ENCODE measurements at places on chromosomes 1 and 21.

- peak; percentile 83 for DNase-seq
Observed at GRCh38 chr1:8217011-8217711, 100.8 kb upstream of the SLC45A1 start.

GRCh38 chr1:44994309-44994898 lies 8.0 kb upstream of the EIF2B3 start:
- DNase-seq: no peak

DNA sequence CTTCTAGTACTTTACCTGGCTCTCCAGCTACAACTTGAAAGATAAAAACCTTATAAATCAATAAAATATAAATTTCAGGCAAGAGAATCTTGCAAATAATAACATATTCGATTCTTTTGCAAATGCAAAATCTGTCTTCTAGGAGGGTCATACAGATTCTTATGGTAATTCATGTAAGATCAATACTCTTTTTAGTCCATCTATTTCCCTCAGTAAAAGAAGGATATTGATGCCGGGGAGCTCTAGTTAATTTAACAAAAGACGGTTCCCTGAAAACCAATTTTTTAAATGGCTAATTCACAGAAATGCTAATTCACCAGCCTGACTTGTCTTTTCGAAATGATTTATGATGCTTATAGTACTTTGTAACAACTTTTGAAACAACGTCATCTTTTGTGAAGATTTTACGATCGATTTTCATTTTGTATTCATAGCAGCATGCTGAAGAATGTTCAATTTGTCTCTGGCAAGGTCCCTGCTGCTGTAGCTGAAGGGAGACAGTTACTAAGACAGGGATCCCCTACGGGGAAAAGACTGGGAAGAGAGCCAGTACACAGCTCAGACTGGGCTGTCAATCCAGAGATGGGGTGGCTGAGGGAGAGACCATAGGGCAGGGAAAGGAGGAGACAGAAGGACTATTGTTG lies 90.6 kb upstream of the SPAG17 start:
- no peak for DNase-seq

GRCh38 chr1:31031330-31032143 lies 34.0 kb downstream of the PUM1 start:
- DNase-seq: no peak

GRCh38 chr1:91555074-91555730 lies 54.6 kb downstream of the CDC7 start:
- DNase-seq: no peak

DNA sequence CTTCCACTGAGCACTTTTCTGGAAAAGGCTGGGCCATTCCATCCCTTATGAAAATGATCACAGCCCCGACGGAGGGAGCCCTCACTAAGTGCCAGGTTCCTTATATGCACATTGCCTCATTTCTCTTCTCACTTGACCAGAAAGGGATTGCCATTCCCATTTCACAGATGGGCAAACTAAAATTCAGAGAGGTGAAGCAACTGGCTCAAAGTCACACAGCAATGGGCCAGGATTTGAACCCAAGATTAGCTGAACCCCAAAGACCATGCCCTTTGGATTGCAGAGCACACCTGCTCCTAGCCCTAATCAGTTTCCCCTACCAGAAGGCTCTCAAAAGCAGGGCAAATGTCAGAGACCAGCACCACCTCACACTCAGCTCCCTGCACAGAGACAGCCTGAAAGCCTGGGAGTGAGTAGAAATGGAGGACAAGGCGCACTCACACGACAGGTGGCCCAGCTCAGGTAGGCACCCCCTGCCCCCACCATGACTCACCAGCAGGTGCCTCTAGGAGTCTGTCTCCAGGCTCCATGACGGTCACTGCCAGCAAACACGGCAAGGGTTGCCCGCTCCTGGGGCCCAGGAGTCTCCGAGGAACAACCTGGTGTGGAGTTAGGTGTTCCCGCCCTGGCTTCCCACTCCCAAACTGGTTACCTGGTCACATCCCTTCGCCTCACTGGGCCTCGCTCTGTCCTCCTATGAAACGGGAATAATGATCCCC lies 21.7 kb downstream of the SDC3 start:
- DNase-seq: no peak

DNA sequence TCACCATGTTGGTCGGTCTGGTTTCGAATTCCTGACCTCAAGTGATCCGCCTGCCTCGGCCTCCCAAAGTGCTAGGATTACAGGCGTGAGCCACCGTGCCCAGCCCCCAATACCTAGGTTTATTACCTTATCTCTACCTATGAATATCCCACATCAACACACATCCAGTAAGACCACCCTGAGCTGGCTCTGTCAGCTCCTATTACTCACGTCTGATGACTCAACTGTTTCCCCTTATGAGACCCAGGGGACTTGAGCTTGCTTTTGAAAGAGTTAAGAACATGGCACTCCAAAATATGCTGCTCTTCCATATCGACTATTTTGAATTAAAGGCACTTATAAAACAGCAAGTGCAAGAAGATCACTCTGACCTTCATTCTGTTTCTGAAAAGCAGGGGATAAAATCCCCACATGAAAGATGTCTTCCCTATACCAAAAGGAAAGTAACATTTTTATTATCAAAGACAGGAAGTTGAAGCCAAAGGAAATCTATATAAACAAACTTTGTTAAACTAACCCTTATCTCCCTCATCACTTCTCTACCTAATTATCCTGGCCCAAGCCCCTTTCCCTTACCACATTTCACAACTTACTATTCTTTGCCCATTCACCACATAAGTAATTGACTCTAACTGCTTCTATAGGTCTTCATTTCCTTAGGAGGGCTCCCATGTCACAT lies 41.3 kb upstream of the OSBPL9 start:
- no peak for DNase-seq

DNA sequence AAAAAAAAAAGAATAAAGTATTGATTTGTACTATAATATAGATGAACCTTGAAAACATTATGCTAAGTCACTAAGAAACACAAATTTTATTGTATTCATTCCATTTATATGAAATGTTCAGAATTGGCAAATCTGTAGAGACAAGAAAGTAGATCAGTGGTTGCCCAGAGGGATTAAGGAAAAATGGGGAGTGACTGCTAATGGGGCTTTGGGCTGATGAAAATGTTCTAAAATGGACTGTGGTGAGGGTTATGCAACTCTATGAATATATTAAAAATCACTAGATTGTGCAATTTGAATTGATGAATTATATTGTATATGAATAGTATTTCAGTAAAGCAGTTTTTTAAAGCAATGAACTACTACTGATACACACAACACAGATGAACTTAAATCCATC lies 10.0 kb downstream of the GDAP2 start:
- DNase-seq: no peak

DNA sequence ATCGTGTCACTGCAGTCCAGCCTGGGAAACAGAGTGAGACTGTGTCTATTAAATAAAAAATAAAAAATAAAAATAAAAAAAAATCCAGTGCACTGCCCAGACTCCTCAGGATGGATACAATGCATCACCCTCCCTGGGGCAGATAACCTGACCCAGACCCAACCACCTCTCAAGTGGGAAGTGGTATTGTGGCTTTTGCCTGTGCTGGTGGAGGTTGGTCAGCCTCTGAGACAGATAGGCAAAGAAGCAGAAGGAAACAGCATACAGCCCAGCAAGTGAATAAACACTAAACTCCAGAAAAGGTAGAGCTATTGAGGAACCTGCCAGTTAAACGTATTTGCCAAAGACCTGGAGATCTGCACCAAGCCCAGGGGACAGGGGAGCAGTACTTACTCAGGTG lies 22.0 kb downstream of the HHIPL2 start:
- no peak for DNase-seq

DNA sequence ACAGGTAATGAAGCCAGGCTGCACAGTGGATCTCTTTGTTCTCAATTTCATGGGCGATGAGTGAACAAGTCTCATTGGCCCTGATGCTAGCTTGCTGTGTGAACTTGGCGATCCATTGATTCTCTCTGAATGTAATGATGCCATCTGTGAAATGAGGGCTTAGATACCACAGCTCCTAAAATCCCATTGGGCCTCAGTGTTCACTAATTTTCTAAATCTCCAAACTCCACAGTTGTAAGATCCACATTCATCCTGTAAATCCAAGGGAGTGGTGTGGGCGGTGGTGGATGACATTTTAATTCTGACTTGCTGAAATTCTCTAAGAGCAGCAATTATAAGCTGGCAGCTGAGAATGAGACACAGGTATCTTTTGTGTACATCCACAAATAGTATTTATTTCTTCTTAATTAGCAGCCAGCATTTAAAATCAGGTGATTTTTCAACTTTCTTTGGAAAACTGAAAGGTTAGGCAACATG lies 9.6 kb upstream of the ACTL8 start:
- no peak for DNase-seq

- no peak for DNase-seq
Observed at GRCh38 chr1:204826970-204827369, 43.7 kb upstream of the NFASC start.

DNA sequence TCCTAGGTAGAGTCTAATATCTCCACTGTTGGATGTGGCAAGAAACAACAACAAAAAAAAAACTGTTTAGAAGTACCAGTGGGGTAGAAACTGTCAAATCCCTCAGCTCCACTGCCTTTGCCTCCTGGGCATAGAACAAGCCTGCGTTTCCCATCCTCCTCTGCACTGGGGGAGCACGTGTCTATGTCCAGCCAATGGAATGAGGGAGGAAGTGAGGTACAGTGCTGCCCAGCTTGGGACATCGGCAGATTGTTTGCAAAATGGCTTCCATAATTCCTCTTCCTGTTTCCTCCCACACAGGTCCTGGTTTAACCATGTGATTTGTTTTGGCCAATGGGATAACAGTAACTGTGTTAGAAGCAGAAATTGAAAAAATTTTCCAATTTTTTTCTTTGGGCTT lies 39.1 kb downstream of the PSMG1 start:
- DNase-seq: no peak

DNA sequence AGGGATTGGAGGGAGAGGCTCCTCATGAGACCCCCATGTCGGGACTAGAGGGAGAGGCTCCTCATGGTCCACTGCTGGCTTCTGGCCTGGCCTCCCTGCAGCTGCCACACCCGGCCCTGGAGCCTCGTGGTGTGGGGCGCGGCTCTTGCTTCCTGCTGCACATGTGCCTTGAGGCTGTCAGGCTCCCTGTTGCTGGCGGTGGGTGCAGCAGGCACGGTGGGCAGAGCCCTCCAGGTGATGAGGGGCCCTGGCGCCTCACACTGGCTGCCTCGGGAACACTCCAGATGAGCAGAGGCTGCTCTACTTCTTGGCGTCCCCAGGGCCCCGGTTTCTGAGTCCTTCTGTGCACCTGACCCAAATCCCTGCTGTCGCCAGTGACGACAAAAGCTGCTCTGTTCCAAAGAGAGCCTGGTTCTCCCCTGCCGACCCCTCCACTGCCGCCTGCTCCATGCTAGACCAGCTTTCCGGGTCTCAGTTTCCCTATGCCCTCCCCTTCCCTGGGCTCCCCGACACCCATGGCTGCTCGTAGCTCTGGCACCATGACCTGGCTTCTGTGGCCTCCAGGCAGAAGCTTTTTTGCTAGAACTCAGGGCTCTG lies 9.7 kb upstream of the ATAD3B start:
- DNase-seq: no peak

DNA sequence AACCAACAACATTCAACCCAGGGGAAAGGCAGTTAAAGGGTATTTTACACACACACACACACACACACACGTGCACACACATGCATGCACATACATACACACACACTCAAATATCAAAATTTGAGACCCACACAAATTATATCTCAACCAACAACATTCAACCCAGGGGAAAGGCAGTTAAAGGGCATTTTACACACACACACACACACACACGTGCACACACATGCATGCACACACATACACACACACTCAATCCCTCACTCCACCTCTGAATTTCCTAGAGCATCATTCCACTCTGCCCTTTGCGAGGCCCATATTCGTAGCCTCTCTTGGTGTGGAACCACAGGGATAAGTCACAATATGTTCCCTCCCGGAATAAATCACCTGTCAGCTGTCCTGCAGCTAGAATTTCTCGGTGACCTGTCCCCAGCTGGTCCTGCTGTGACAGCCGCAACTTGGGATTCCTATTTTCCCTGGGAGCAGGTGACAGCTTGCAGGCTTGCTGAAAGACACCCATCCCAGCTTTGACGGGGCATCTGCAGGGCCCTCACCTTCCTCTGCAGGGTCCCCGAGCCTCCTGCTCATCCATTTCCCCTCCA lies 122.7 kb downstream of the PSMG1 start:
- DNase-seq: no peak

DNA sequence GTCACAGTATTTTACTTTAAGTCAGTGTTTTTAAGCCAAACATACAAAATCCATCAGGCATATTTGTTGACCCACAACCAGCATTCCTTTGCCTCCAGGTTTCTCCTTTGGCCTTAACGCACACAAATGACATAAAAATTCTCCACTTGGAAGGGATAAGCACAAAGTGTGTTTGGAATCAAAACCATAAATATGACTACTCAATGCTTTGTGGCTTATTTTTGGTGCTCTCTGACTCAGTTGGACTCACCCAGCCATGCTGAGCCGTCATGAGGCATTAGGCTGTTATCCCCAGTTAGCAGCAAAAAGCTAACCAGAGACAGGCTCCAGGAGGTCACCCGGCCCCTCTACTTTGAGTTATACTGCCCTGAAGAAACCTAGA lies 948 bp downstream of the PRUNE1 start:
- DNase-seq: no peak

DNA sequence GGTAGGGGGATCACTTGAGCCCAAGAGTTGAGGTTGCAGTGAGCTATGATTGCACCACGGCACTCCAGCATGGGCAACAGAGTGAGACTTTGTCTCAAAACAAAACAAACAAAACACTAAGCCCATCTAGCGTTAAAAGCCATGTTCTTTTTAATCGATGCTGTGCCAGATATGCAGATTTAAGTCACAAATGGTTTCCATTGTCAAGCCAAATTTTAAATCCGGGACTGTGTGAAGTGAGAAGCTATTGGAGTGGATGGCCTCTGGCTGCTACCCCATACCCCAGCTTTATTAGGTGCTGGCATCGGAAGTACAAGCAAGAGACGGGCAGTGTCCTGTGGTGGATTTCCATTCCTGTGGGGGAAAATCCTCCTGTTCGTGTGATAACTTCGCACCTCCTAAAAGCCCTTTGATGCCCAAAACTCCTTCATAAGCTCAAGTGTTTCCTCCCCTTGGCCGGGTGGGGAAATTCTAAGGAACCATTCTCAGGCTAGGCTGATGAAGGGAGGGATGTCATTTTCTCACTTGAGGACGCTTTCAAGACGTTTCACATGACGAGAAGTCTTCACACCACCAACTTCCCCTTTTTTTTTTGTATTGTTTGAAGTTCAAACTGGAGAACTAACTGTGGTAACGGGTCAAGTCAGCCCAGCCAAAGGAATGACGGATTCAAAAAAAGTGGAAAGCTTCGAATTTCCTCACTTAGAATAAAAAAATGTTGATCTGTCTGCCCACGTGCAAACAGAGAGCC lies 140.8 kb downstream of the KAZN start:
- DNase-seq: no peak

- no peak for DNase-seq
Observed at GRCh38 chr1:41687007-41687406, 202.5 kb upstream of the EDN2 start.

- DNase-seq: no peak
Observed at GRCh38 chr1:235906436-235906835, 39.7 kb upstream of the LYST start.
